Left ventricle myocardium inferior (tissue), 1 donor: ENCODE measurements at places on chromosomes 2 and 18. TPM values are rescaled to one million over a fixed set of nuclear protein-coding genes. Genes with fewer than 3 reads are reported as not detected.

- no peak for DNase-seq
These were observed 33.5 kb downstream of the CDC42EP3 start for GRCh38 chr2:37637985-37638384.

The PID1 gene
- total RNA-seq: 7.8 TPM

- DNase-seq: no peak
These were observed 193.4 kb downstream of the NBAS start for GRCh38 chr2:15367715-15368114.

The SLC38A11 gene
- 0.33 TPM for total RNA-seq

DNA sequence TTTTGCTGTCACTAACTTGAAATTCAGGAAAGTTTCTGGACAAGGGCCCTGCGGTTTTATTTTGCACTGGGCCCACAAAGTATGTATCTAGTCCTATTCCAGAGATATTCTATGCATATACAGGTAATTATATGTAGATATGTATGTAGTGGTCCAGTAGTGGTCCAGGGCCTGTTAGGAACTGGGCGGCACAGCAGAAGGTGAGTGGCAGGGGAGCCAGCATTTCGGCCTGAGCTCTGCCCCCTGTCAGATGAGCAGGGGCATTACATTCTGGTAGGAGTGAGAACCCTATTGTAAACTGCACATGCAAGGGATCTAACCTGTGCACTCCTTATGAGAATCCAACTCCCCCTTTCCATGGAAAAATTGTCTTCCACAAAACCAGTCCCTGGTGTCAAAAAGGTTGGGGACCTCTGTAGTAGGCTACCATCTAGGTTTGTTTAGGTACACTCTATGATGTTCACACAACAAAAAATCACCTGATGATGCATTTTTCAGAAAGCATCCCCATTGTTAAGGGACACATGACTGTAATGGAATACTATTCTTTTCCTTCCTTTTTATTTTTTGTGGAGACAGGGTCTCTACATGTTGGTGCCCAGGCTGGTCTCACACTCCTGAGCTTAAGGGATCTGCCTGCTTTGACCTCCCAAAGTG lies 2.8 kb upstream of the PPP4R3B start:
- DNase-seq: no peak

The TNFAIP6 gene
- 2.9 TPM for total RNA-seq

DNA sequence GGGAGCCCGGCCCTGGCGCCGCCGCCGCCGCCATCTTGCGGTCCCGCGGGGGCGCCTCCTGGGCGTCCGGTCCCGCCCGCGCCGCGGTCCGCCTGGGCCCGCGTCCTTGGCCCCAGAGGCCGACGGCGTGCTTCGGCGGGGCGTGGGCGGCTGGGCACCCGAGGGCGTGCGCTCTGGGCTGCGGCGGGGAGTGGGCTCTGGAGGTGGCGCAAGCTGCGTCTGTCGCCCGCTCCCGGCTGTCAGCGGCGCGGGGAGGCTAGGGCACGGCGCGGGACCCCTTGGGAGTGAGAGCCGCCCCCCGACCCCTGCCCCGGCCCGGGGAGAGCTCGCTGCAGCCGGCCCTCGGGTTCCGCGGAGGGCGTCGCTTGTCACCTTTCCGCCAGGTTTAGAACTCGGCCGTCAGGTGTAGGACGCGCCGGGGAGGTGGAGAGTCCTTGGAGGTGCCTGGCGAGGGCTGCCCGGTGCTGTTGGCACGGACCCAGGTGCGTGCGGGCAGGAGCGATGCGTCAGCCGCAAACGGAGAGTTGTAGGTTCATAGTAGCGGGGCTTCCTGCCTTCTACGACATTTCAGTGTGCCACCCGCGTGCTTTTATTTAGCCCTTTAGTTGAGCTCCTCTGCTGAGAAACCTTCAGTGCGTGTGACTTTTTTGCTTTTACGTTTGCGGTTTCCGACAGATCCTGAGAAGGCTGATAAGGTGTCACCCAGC lies 921 bp downstream of the VAPA start:
- DNase-seq: peak; percentile 68

- DNase-seq: no peak
These were observed 155.7 kb downstream of the EVA1A start for GRCh38 chr2:75405000-75405399.
